CD4-positive, alpha-beta T cell (primary cell): ENCODE measurements at places on chromosomes 16 and 17. TPM values are rescaled to one million over a fixed set of nuclear protein-coding genes. Genes with fewer than 3 reads are reported as not detected.

Gene PCGF2
- total RNA-seq, result not detected

Gene CCDC200
- 1.0 TPM for total RNA-seq

- H3K27me3 ChIP-seq, result no peaks in the 10 kb centered on the region
- peak overlapping the region; percentile 79 for H3K27ac ChIP-seq
- H3K4me1 ChIP-seq, result peaks cover 58% of the 10 kb centered on the region
- no peak overlapping the region for H3K4me3 ChIP-seq
- DNase-seq, result no peak
Measured at GRCh38 chr16:89113152-89113547, 19.5 kb downstream of the ACSF3 start.

DNA sequence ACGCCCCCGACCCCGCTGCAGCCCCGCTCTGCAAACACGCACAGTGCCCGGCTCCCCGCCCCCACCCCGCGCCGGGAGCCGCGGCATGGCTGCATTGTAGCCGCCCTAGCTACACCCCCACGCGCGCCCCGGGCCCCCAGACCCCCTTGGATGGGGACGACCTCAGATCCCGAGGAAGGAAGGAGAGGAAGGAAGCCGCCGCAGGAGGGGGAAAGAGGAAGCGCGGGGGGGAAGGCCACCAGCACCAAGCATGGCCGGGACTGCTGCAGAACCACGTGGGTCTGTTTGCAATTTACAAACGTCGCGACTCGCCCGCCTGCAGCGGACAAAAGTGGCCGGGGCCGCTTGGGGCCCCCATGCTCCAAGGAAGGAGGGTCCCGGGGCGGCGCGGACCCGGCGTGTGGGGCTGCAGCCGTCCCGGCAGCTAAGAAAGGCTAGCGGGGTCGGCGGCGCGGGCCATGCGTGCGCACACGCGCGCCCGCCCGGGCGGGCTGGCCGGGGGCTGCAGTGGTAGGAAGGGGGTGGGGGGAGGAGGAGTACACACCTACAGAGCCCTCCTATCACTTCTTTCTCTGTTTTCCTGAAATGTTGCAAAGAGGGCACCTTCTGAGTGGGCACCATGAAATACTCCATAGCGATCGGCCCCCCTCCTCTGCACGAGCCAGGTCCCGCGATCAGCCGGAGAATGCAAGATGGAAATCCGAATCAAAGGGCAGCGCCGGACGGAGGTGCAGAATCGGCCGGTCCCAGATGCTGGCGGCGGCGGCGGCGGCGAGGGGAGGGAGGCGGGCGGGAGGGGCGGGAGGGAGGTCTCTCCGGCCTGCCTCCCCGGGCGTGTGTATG is 488 bp downstream of the TFAP4 start:
- H3K27ac ChIP-seq, result peak overlapping the region; percentile 46
- no peaks in the 10 kb centered on the region for H3K36me3 ChIP-seq
- peak overlapping the region; percentile 100 for H3K4me3 ChIP-seq
- peaks cover 25% of the 10 kb centered on the region for H3K4me1 ChIP-seq
- no peaks in the 10 kb centered on the region for H3K27me3 ChIP-seq

- no peak overlapping the region for H3K27ac ChIP-seq
- H3K36me3 ChIP-seq, result no peaks in the 10 kb centered on the region
Measured at GRCh38 chr16:4586291-4586690, 28.4 kb downstream of the UBALD1 start.

- H3K27me3 ChIP-seq, result peaks cover 3% of the 10 kb centered on the region
- no peak overlapping the region for H3K27ac ChIP-seq
- no peaks in the 10 kb centered on the region for H3K36me3 ChIP-seq
- no peaks in the 10 kb centered on the region for H3K4me1 ChIP-seq
- DNase-seq, result no peak
Measured at GRCh38 chr16:26961459-26961858, 105.3 kb upstream of the C16orf82 start.

DNA sequence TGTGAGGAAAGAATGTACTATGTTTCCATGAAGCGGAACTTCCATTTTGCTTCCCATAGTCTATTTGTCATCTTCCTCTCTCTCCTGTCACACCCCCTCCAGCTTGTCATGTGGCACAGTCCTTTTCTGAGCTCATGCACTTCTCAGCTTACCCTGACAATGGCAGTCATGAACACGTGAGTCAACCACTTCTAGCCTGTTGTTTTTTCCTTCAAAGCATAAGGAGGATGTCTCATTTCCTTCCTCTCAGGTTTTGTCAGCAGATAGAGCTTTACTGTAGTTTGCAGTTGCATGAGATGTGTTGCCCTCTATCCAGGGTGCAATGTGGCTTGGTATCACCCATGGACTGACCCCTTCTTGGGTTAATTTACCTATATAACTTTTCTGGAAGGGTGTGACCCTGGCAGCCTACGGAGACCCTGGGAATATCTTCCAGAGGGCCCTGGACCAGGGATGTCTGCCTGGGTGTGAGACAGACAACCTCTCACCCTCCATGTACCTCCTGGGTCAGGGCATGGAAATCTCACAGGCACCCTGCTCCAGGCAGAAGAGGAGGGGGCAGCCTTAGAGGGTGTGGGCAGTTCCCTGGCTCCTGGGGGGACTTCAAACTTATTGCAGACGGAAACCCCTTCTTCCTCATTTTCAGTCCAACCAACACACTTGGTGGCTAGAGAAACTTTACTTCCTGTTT is 4.0 kb upstream of the ZNF267 start:
- H3K4me3 ChIP-seq, result peak overlapping the region; percentile 28

- H3K4me1 ChIP-seq, result peaks cover 18% of the 10 kb centered on the region
- no peak for DNase-seq
- H3K36me3 ChIP-seq, result no peaks in the 10 kb centered on the region
- peaks cover 5% of the 10 kb centered on the region for H3K27me3 ChIP-seq
- H3K27ac ChIP-seq, result no peak overlapping the region
Measured at GRCh38 chr17:58247511-58248363, 9.4 kb downstream of the LPO start.

DNA sequence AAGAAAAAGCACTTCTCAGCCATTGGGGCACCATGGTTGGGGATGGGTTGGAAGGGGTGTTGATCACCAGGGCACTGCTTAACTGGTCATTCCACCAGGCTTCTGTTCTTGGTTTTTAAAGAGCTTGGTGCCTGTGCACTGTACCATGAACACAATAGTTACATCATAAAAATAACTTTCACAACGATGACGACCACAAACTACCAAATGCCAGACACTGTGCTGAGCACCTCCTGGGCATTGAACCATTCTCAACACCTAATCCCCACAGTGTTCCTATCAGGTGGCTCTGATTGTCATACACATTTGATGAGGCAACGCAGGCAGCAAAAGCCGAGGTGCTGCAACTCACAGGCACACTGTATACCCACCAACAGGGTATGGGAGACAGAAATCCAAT is 208.0 kb downstream of the FOXL1 start:
- DNase-seq, result no peak
- H3K27me3 ChIP-seq, result no peaks in the 10 kb centered on the region
- H3K4me3 ChIP-seq, result no peak overlapping the region

DNA sequence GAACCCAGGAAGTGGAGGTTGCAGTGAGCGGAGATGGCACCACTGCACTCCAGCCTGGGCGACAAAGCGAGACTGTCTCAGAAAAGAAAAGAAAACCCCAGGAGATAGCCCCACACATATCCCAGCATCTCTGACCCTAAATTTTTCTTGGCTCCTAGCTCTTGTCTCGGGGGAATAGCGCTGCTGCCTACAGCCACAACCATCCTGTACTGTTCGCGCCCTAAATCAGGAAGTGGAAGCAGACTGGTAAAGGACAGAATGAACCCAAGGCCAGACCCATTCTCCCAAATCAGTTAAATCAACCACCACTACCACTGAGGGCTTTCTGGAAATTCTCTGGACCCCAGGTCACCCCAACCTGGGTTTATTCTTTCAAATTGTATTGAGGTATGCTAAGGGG is 1.7 kb downstream of the CTDNEP1 start:
- peaks cover 36% of the 10 kb centered on the region for H3K4me1 ChIP-seq
- peaks cover 25% of the 10 kb centered on the region for H3K36me3 ChIP-seq
- no peak for DNase-seq
- H3K27me3 ChIP-seq, result no peaks in the 10 kb centered on the region

DNA sequence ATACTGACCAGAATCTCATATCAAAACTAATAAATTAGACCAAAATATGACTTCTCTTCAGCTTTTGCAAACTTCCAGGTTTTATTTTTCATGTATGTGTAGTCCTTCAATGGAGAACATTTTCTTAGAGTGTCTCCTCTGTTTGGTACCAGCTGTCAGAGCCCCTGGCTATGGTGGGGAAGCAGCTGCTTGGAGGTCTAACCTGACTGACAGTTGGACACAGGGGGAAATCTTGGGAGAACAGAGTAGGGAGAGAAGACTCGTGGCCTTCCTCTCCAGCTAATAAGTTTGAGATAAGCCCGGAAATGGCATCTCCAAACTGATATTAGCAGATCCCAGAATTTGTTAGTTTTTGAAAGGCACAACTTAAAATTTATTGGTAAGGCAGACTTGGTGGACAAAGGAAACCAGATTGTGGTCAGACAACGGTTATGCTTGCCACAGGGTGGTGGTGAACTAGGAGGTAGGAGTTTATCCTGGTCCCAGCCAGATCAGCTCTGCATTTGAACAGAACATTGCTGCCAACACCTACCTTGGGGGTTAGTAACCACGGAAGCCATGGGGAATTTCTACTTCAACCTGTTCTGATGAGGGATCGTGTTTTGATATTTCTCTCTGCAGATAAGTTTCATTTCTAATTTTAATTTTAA is 39.2 kb upstream of the IRX3 start:
- no peak overlapping the region for H3K4me3 ChIP-seq
- no peaks in the 10 kb centered on the region for H3K27me3 ChIP-seq
- H3K4me1 ChIP-seq, result no peaks in the 10 kb centered on the region
- no peak for DNase-seq
- H3K36me3 ChIP-seq, result no peaks in the 10 kb centered on the region
- no peak overlapping the region for H3K27ac ChIP-seq
